ENCODE measurements at places on chromosomes 13 and 19. TPM values are rescaled to one million over a fixed set of nuclear protein-coding genes. Genes with fewer than 3 reads are reported as not detected.

DNA sequence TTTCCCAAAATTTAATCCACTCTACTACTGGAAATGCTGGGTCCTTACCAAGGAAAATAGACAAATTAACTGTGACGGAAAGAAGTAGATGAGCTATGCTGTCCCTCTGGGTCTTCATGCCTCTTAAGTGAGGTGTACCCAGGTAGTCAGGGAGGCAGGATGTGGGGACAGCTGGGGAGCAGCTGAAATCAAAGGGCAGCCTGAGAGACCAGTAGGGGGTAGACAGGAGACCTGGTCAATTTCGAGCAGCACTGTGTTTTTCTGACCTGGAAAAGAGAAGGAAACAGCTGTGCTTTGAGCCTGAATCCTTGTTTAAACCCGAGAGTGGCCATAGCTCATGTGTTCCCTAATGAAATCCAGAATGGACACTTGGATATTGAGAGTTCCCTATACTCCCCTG is 587.3 kb downstream of the EFNB2 start:
- no peak for DNase-seq
- no peaks in the 10 kb centered on the region for H3K27me3 ChIP-seq
- no peak overlapping the region for H3K4me3 ChIP-seq

GRCh38 chr13:40777809-40778175 is 6.8 kb upstream of the MRPS31 start:
- no peaks in the 10 kb centered on the region for H3K36me3 ChIP-seq
- no peak overlapping the region for H3K4me3 ChIP-seq
- DNase-seq = no peak
- H3K27ac ChIP-seq = peak overlapping the region; percentile 83
- no peaks in the 10 kb centered on the region for H3K27me3 ChIP-seq
- peaks cover 6% of the 10 kb centered on the region for H3K4me1 ChIP-seq

- peak; percentile 75 for DNase-seq
- peaks cover 35% of the 10 kb centered on the region for H3K4me1 ChIP-seq
- no peak overlapping the region for H3K4me3 ChIP-seq
- H3K27ac ChIP-seq = peak overlapping the region; percentile 70
- H3K27me3 ChIP-seq = no peaks in the 10 kb centered on the region
These were observed 42.3 kb downstream of the USPL1 start for GRCh38 chr13:30659980-30660379.

DNA sequence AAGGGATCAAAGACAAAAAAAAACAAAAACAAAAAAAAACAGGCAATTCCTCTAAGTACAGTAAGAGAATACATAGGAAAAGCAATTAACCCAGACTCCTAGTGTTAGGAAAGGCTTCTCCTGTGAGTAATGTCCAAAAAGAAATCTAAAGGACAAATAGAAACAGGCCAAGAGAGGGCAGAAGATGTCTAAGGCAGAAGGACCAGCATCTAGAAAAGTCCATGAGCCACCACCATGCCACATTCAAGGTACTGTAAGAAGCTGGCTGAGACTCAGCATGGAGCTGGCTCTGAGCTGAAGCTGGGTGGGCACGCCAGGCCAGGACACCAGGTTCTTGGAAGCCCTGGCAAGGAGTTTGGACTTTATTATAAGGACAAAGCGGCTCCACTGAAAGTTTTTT is 118.1 kb upstream of the FRY start:
- H3K27ac ChIP-seq = no peak overlapping the region
- DNase-seq = no peak
- no peaks in the 10 kb centered on the region for H3K36me3 ChIP-seq
- H3K4me1 ChIP-seq = peaks cover 5% of the 10 kb centered on the region
- no peak overlapping the region for H3K4me3 ChIP-seq

DNA sequence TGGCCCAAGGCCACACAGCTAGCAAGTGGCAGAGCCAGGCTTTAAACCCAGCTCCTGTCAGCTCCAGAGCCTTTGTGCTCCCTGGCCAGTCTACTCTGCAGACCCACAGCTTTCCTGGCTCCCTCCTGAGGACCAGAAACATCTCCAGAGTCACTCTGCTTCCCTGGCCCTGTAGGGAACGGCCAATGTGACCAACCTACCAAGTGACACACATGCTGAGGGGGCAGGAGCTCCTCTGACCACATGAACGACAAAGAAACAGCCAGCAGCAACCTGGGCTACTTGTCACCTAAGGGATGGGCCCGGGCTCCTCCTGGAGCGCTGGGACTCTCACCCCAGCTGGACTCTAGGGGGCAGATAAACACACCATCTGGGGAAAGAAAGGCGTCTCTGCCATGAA is 19.3 kb downstream of the PEG3 start:
- no peak overlapping the region for H3K27ac ChIP-seq
- H3K4me3 ChIP-seq = no peak overlapping the region
- no peak for DNase-seq
- H3K36me3 ChIP-seq = peaks cover 7% of the 10 kb centered on the region

- no peak overlapping the region for H3K4me3 ChIP-seq
- peaks cover 5% of the 10 kb centered on the region for H3K4me1 ChIP-seq
- peaks cover 13% of the 10 kb centered on the region for H3K36me3 ChIP-seq
- no peak for DNase-seq
These were observed 6.6 kb downstream of the MEGF8 start for GRCh38 chr19:42332059-42332458.

DNA sequence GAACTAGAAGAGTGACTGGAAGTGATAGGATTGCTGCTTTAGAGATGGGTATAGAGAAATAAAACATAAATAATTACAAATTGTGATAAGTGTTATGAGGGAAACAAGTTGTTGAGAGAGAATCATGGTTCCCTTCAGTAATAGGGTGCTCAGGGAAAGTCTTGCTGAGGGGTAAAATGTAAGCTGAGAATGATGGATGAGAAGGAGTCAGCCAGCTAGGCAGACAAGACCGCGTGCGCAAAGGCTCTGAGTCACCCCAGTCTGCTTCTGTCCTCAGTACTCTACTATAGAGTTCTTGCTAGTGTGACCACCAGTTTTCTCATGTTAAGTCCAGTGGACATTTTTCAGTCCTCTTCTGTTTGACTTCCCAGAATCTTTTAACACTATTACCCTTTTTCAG is 39.5 kb downstream of the PCCA start:
- peaks cover 9% of the 10 kb centered on the region for H3K4me1 ChIP-seq
- no peaks in the 10 kb centered on the region for H3K36me3 ChIP-seq
- H3K27me3 ChIP-seq = no peaks in the 10 kb centered on the region
- no peak for DNase-seq
- H3K27ac ChIP-seq = no peak overlapping the region
- no peak overlapping the region for H3K4me3 ChIP-seq

GRCh38 chr13:85729296-85729695 is 69.9 kb downstream of the SLITRK6 start:
- H3K4me1 ChIP-seq = no peaks in the 10 kb centered on the region
- no peak overlapping the region for H3K27ac ChIP-seq
- H3K4me3 ChIP-seq = no peak overlapping the region
- H3K36me3 ChIP-seq = no peaks in the 10 kb centered on the region

DNA sequence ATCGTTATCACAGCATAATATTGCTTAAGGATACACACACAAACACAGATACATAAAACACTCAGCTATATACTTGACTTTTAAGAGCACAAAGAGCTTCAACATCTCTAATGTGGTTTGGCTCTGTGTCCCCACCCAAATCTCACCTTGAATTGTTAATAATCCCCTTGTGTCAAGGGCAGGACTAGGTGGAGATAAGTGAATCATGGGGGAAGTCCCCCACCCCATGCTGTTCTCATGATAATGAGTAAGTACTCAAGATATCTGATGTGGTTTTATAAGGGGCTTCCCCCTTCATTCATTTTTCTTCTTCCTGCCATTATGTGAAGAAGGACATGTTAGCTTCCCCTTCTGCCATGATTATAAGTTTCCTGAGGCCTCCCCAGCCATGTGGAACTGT is 481.4 kb downstream of the PCDH9 start:
- no peak overlapping the region for H3K27ac ChIP-seq
- no peak for DNase-seq
- H3K36me3 ChIP-seq = no peaks in the 10 kb centered on the region
- H3K4me3 ChIP-seq = no peak overlapping the region
- no peaks in the 10 kb centered on the region for H3K4me1 ChIP-seq
- H3K27me3 ChIP-seq = no peaks in the 10 kb centered on the region

DNA sequence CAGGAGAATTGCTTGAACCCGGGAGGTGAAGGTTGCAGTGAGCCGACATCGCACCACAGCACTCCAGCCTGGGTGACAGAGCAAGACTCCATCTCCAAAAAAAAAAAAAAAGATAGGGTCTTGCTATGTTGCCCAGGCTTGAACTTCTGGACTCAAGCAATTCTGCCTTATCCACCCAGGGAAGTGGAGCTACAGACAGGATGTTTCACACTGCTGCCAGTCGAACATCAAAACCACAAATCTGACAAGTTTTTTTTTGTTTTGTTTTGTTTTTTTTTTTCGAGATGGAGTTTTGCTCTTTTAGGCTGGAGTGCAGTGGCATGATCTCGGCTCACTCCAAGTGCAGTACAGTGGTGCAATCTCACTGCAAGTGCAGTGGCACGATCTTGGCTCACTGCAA is 10.8 kb downstream of the XPO4 start:
- no peak overlapping the region for H3K27ac ChIP-seq
- no peak overlapping the region for H3K4me3 ChIP-seq
- no peak for DNase-seq

DNA sequence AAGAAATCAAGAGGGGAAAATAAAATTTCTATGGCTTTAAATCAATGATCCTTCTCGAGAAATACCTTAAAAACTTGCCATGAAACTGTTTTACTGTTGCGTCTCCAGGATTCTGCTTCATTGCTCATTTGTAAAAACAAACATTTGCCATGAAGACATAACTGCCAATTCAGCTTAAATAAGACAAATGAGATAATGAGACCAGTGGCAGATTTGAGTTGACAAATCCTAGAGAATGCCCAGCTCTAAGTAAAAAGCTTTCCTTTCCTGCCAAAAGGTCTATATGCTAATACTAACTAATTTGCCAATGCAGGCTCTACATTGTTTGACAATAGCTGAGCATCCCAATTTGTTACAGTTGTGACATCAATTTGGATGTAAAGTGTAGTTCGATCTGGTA is 400.5 kb upstream of the PCDH9 start:
- H3K27ac ChIP-seq = no peak overlapping the region
- DNase-seq = no peak
- H3K36me3 ChIP-seq = no peaks in the 10 kb centered on the region
- no peaks in the 10 kb centered on the region for H3K27me3 ChIP-seq
- no peaks in the 10 kb centered on the region for H3K4me1 ChIP-seq
- no peak overlapping the region for H3K4me3 ChIP-seq

DNA sequence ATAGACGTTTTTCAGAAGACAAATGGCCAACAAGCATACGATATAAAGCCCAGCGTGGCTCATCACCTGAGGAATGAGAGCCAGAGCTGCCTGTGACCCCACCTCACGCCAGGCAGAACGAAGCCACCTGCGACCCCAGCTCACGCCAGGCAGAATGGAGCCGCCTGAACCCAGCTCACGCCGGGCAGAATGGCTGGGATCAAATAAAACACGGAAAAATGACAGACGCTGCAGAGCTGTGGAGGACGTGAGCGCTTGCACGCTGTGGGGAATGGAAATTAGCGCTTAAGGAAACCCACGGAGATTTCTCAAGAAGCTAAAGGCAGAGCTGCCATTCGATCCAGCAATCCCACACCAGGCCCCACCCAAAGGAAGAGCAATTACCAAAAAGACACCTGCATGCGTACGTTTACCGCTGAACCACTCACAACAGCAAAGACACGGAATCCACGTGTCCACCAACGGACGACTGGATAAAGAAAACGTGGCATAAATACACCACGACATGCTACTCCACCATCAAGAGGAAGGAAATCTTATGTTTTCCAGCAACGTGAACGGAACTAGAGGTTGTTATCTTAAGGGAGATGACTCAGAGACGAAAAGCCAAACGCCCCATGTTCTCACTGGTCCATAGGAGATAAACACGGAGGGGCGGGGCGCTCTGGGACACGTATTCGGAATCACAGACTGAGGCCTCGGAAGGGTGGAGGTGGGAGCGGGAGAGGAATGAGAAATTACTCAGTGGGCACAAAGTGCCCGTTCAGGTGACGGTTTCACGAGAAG is 30.7 kb upstream of the C13orf46 start:
- DNase-seq = peak; percentile 61
- peaks cover 71% of the 10 kb centered on the region for H3K36me3 ChIP-seq
- no peaks in the 10 kb centered on the region for H3K27me3 ChIP-seq
- H3K4me1 ChIP-seq = no peaks in the 10 kb centered on the region
- H3K27ac ChIP-seq = no peak overlapping the region

DNA sequence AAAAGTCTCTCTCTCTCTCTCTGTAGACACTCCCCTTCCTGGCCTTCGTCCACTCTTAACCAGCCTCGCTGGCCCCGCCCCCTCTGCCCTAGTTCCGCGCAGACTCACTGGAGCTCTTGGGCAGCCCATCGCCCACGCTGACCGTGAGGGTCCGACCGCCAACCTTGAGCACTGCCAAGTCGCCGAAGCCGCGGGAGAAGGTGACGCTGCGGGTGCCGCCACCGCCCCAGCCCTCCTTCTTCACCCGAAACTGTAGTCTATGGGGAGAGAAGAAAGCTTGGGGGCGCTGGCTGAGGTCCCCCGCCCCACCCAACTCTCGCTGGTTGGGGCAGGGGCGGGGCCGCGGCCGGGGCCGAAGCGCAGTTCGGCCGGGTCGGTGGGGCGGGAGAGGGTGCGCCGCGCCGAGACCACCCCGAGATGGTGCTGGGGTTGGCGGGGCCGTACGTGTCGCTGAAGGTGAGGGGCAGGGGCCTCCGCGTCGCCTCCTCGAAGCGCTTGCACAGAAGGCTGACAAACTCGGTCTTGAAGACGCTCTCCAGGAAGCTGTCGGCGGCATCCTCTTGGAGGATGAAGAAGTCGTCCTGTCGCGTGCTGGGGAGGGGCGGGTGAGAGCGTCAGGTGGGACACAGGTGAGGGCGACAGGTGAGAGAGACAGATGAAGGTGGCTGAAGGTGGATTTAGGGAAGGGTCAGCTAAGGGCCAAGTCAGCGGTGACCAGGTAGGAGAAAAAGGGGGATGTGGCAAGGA is 12.6 kb upstream of the ZNF414 start:
- DNase-seq = peak; percentile 85
- H3K36me3 ChIP-seq = peaks cover 90% of the 10 kb centered on the region
- no peaks in the 10 kb centered on the region for H3K4me1 ChIP-seq
- no peaks in the 10 kb centered on the region for H3K27me3 ChIP-seq

- DNase-seq = peak; percentile 72
- no peaks in the 10 kb centered on the region for H3K4me1 ChIP-seq
These were observed 2.8 kb downstream of the GRK1 start for GRCh38 chr13:113669755-113670341.

GRCh38 chr13:58767566-58767965 is 1136.0 kb downstream of the PCDH17 start:
- no peak overlapping the region for H3K4me3 ChIP-seq
- no peak for DNase-seq
- H3K27ac ChIP-seq = no peak overlapping the region
- no peaks in the 10 kb centered on the region for H3K4me1 ChIP-seq
- H3K27me3 ChIP-seq = no peaks in the 10 kb centered on the region

NKG7 gene
- total RNA-seq = 54.5 TPM

AMER2 gene
- total RNA-seq = not detected

ZNF541 gene
- 0.42 TPM for total RNA-seq

SIGLEC12 gene
- total RNA-seq = 54.2 TPM

KDM4B gene
- total RNA-seq = 80.5 TPM

ZNF547 gene
- 3.9 TPM for total RNA-seq

SCGB2B2 gene
- total RNA-seq = 1.1 TPM

Measured in spleen (tissue), 13 donors.